ENCODE measurements at places on chromosomes 16 and 17.

GRCh38 chr16:51939378-51939871 is 607.5 kb downstream of the TOX3 start:
- DNase-seq, result no peak

DNA sequence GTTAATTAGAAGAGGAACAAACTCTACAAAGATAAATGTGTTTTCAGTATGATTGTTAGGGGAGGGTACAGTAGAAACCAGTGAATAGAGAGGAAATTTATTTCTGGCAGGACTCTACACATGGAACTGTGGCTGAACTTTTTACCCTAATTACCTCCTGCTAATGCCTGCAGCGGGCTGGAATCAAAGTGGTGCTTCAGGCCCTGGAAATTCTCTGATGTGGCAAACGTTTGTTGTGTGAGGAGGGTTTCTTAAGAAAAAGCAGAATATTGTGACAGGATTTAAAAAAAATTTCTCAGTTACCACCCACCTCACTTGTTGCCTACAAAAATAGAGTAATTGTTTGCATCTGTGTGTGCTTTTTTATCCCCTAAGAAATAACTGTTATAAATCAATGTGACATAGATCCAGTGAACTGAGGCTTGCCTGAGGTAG is 154.5 kb downstream of the BCAS3 start:
- DNase-seq, result no peak

DNA sequence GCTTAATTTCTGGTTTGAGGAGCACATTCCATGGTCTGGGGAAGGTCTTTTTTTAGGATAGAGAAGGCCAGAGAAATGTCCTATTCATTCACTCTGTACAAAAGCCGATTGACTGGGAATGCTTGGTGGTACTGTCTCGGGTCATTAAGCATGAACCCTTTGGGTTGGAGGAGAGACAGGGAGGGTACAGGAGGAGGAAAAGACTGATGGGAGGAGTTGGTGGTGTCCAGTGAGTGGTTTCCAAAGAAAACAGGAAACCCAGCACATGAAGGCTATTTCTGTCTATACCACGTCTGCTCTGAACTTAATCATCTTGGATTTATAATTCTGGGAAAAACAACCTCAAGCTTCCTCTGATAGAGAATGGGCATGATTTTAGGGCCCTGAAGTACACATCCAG is 111.9 kb downstream of the XYLT1 start:
- no peak for DNase-seq

DNA sequence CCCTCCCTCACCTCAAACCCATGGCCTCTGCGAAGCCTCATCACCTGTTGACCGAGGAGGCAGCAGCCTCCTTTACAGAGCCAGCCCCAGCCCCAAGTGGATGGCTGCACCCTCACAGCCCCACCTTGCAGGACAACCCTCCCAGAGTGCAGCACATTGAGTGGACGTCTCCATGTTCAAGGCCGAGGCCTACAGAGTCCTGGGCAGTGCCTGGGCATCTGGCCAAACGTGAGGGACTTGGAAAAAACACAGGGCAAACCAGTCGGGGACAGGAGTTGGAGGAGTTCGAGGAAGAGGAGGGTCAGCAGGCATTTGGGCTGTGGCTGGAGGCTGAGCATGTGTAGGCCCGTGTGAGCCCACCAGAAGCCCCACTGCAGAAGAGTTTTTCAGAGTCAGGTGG is 39.6 kb downstream of the ACTG1 start:
- no peak for DNase-seq

- DNase-seq, result peak; percentile 47
Observed at GRCh38 chr16:30032083-30032819, 1.2 kb upstream of the TLCD3B start.

DNA sequence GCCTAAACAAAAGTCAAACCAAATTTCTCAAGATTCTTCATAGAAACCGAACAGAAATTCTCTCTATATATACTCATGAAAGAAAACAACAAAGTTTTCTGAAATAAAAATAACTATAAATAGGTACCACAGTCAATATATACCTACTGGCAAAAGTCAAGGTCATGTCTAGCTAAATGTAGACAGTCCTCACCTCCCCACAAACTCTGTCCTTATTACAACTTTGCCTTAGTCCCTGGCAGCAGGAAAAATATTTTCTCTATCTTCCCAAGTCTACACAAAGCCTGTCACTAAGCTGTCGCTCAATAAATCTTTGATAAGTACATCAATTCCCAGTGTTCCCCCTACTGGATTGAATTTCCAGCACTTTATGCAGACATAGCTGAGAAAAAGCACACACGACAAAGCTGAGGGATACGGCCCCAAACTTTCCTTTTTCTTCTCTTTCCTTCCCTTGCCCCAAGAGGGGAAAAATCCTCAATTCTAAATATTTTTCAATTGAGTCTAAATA is 2.7 kb downstream of the CFAP20 start:
- DNase-seq, result no peak

GRCh38 chr17:17783825-17784656 is 52.7 kb downstream of the SREBF1 start:
- no peak for DNase-seq

DNA sequence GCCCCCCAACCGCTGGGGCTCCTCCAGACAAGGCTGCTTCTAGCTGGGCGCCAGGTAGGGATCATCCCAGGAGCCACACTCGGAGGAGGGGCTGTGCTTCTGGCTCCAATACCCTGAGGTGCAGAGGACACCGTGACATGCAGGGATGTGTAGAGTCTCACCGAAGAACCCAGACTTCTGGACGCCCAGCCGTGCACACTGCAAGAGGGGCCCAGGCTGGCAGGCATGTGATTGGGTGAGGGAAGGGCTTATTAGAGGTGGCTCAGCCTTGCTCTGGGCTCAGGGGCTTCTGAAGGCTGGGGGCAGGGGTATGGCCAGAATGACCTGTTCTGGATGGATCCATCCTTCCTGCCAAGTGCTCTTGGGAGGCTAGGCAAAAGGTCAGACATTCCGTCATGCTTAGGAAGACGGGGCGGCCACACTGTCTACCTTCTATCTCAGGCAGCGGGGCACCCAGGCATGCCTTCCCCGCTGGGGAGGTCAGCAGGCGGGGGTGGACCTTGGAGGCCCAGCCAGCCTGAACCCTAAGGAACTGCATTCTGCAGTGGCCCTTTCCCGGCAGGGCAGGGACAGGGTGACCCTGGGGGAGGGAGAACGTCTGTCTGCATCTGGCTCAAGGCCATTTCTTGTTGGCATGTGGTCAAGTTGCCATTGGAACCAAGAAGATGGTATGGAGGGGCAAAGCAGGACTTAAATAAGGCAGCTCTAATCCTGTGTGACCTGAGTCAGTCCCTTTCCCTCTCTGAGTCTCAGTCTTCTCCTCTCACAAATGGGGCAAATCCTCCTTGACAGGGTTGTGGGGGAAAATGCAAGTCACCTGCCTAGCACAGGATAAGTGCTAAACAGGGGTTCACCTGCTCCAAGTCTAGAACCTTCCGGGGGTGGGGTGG is 5.8 kb upstream of the ADGRG1 start:
- DNase-seq, result no peak
